ENCODE measurements at places on chromosomes 16 and 17.

- DNase-seq = no peak
These were observed 4.5 kb upstream of the CCDC57 start for GRCh38 chr17:82217120-82217529.

DNA sequence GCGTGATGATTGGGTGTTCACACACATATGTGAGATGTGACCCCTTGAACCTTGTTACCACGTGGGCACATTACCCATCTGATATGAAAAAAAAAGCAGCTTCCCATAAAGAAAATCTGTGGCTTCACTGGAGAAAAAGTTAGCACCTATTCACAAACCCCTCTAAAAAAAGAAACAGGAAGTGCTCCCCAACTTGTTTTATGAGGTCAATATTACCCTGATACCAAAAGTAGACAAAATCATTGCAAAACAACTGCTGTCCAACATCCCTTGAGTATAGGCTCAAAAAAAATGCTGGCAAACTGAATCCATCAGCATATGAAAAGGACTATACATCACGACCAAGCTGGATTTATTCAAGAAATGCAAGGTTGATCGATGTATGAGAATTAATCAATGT, 99.7 kb upstream of the RBL2 start:
- DNase-seq = no peak

- no peak for DNase-seq
These were observed 254.4 kb upstream of the PMFBP1 start for GRCh38 chr16:72426386-72426785.

DNA sequence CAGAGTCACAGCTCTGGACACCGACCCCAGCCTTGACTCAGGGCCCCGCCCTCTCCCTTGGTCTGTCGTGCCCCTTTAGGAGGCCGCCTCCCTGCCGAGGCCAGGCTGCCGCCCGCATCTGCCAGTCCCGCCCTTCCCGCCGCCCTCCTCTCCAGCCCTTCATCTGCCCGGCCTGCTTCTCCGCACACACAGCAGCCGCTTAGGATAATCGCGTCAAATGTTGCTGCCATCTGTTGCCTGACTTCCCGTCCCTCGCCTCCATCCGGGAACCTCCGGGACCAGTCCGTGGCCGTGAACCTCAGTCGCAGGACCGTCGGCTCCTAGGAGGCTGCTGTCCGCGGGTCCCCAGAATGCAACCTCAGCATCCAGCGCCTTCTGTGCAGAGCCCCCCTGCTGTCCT, 11.9 kb downstream of the GSE1 start:
- no peak for DNase-seq

- DNase-seq = no peak
These were observed 18.1 kb downstream of the TMC7 start for GRCh38 chr16:19001788-19002187.

- DNase-seq = no peak
These were observed 44.7 kb upstream of the LGALS9 start for GRCh38 chr17:27586203-27586721.

DNA sequence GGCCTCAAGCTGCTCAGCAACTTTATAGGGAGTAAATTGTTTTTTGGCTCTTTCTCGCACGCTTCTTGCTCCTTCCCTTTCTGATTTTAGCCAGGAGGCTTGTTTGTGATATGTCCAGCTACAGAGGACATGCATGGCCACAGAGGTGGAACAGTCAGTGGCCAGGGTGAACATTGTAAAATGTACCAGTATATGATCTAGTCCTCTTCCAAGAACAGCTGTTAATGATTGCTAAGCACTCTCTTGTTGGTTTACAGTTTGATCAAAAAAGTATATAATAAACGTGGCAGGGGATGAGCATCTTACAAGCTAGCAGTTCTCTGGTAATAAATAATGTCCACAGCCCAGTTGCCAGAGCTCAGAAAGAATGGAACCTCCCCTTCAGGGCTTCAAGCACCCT, 461.7 kb upstream of the DYNLRB2 start:
- DNase-seq = no peak

DNA sequence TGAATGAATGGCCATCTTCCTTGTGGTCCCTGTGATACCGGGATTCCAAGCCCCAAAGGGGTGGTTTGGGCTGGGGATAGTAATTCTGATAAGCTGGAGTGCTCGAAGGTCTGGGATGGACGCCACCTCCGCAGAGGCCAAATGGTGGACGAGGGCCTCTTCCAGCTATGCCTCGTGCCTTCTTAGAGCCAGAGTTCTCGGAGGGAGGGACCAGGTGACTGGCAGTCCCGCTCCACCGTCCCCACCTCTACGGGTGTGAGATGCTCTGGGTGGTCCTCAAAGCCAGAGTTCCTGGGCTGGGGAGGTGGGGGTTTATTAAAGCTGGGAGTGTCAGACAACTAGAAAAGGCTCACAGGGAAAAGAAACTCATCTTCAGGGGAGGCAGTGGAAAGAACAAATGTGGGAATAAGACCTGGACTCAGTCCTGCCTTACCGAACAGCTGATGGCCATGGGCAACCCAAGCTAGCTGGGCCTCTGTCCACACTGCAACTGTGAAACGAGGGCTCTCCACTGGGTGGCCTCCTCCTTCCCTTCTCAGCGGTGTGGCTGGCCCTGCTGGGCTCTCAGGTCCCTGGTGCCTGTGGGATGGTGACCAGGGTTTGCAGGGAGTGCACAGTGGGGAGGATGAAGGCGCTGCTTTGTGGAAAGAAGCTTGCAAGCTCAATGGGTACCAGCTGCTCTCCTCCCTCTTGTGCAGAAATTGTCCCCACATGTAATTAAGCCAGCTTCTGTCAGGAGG, 75.2 kb downstream of the N4BP1 start:
- DNase-seq = no peak

DNA sequence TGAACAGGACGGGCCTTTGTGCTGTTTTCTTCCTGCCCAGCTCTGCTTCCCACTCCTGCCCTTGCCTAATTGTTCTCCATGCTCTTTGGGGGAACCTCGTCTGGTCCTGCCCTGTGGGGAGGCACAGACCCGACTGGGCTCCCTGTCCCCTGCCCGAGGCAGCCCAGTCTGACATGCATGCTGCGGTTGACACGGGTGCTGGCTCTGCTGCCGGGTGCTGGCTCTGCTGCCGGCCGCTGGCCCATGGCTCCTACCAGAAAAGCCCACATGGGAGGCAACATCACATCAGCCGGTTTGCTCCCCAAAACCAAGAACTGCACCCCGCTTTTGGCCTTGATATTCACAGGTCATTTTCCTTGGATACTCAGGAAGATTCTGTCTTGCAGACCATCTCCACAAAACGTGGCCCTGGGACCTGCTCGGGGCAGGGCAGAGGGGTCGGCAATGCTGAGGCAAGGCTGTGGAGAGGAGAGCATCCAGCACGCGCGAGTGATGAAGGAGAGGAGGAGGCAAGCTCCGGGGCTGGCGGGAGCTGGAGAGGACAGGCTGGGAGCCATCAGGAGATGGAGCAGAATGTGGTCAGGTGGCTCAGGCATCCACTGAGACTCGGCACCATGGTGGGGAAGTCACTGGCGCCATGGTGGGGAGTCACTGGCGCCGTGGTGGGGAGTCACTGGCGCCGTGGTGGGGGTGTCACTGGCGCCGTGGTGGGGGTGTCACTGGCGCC, 31.6 kb downstream of the RBFOX3 start:
- DNase-seq = no peak

- no peak for DNase-seq
These were observed 16.7 kb upstream of the SLC12A3 start for GRCh38 chr16:56848029-56848936.

DNA sequence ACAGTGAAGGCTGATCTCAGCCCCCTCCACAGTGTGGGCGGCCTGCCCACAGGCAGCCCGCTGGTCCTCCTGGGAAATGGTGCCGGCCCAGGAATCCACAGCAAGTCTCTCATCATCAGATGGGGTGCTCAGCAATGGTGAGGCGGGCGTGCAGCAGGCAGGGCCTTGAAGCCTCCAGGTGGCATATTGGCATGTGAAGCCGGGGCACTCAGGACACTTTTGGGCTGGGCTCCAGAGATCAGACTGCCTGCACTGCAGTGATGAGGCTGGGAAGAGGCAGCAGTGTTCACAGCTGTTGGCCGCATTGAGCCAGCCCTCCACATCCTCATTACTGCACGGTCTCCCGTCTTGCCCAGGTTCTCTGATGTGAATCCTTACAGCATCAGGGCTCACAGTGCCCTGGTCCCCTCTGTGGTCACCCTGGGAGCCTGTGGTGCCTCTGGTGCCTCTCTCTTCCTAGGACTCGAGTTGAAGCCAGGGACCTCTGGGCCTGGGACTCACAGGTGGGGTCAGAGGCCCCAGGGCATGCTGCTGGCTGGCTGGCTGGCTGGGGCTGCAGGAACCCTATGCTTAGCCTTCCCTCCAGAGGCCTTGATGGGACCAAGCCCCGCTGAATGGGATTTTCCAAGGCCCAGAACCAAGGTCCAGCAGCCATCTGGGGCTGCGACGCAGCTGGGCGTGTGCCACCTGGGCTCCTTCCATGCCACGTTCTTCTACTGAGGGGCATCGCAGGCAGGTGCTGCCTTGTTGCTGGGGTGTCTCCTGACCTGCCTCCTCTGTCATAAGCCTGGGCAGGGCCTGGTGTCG, 48.6 kb downstream of the TNFRSF13B start:
- DNase-seq = no peak

- no peak for DNase-seq
These were observed 88.7 kb upstream of the CCL2 start for GRCh38 chr17:34166352-34166751.

DNA sequence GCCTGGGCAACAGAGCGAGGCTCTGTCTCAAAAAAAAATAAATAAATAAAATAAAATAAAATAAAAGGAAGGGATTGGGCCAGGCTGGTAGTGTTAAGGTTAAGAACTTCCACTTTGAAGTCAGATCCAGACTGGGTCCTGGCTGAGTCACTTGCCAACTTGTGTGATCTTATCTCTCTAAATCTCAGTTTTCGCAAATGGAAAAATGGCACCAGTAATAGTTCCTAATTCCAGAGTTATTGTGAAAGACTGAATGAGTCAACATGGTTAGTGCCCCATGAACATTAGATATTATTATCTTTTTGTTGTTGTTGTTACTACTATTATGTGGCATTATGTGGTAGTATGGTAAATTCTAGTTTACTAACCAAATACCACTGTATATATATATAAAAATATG, 188.0 kb upstream of the AXIN2 start:
- no peak for DNase-seq

GRCh38 chr16:67277999-67278772, 1.1 kb upstream of the PLEKHG4 start:
- DNase-seq = no peak

GRCh38 chr17:64354824-64355535, 35.7 kb downstream of the PECAM1 start:
- DNase-seq = no peak

- no peak for DNase-seq
These were observed 8.3 kb downstream of the TAT start for GRCh38 chr16:71568551-71568950.

DNA sequence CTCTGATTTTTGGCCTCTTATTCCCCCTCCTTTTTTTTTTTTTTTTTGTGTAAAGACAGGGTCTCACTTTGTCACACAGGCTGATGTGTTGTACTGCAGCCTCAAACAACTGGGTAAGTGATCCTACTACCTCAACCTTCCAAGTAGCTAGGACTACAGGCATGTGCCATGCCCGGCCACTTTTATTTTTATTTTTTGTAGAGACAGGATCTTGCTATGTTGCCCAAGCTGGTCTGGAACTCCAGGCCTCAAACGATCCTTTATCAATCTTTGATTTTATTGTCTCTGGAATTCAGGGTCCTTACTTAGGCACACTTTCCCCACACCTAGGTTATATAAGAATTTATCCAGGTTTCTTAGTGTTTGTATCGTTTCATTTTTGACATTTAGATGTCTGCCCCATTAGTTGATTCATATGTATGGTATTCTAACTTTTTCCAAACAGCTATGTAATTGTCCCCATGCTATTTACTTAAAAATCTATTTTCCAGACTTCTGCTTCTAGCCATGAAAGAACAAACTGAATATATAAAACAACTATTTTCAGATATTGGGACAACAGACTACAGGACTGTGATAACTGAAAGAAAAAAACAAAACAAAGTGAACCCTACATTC, 13.9 kb downstream of the CMC2 start:
- DNase-seq = no peak

- DNase-seq = no peak
These were observed 6.3 kb downstream of the TERF2IP start for GRCh38 chr16:75653922-75654321.

DNA sequence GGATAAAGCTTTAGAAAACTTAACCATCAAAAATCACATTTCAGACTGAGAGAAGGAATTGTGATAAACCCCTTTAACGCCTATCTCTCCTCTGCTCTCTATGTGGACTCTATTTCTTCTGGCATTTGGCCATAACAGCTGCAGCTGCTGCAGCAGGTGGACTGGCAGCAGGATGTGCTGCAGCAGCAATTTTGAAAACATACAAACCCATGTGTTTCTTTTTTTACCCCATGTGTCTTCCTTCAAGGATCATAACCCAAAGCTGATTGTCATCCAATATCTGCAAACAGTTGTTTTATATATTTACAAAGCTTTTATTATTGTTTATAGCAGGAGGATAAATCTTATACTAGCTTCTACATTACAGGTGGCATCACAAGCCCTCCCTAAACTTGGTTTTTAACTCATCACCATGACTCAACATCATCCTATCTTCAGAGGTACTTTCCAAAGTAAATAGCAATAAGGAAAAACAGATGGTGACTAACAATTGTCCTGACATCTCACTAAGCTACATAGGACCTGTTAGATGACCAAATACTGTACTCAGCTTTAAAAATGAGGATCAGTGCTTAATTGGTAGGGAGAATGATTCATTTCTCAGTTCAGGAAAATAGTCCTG, 14.5 kb upstream of the KRTAP9-2 start:
- no peak for DNase-seq

DNA sequence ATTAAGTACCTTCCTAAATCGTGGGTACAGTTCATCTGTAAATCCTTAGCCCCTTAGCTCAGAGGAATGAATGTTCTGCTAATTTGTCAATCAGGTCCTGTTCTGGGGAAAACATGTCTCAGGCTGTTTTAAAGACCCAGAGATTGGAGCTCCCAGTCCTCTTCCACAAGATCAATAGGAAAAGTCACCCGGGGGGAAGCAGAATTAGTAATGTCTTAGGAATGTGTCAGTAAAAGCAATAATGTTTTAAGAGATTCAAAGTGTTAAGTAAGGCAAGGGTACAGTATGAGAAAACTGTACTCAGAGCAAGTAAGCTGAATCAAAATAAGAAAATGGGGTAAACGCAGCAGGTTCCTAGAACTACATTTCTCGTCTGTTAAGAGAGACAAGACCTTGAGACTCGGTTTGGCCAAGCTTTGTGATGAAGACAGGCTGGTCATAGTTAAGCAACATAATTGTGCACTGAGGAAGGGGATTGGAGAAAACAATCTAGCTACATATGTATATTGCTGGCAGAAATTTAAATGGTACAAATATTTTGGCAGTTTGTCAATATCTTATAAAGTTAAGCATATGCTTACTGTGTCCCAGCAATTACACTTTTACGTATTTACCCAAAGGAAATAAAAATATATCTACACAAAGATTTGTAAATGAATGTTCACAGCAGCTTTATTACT, 192.9 kb upstream of the C17orf78 start:
- DNase-seq = no peak

- DNase-seq = no peak
These were observed 69.6 kb downstream of the SEC14L1 start for GRCh38 chr17:77210331-77210730.

- DNase-seq = no peak
These were observed 2.8 kb downstream of the AANAT start for GRCh38 chr17:76469991-76470739.

GRCh38 chr17:14302091-14302430, 1.2 kb downstream of the HS3ST3B1 start:
- DNase-seq = peak; percentile 50

Measured in stimulated activated CD4-positive, alpha-beta T cell treated with anti-CD3 and anti-CD28 coated beads, Interleukin-4, amount 100 ng/mL, for 48 hours (primary cell).